Lung (tissue), 17 donors: ENCODE measurements at places on chromosomes 12 and 14. TPM values are rescaled to one million over a fixed set of nuclear protein-coding genes. Genes with fewer than 3 reads are reported as not detected.

DNA sequence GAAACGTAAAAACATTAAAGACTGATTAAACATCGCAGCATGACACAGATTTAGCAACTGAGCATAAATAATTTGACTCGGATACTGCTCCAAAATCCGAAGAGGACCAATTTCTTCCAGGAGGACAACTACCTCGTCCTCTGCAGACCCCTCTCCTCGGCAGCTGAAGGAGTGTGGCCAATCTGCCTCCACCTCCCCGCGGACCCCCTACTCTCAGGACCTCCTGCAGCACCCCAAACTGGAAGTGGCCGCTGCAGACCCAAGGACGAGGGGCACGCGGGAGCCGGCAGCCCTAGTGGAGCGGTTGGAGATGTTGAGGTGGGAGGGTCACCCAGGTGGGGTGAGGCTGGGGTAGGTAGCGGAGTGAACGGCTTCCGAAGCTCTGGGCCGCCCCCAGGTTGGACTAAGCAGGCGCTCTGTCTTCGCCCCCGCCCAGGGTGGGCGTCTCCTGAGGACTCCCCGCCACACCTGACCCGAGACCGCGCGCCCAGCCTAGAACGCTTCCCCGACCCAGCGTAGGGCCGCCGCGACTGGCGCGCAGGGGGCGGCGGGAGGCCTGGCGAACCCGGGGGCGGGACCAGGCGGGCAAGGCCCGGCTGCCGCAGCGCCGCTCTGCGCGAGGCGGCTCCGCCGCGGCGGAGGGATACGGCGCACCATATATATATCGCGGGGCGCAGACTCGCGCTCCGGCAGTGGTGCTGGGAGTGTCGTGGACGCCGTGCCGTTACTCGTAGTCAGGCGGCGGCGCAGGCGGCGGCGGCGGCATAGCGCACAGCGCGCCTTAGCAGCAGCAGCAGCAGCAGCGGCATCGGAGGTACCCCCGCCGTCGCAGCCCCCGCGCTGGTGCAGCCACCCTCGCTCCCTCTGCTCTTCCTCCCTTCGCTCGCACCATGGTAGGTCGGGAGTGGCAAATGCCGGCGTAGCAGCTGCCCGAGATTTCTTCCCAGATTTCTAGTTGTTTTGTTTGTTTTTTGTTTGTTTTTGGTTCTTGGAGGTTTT, at the start of gene CALM1:
TSS of gene CALM1 (plus strand) at position 689 of the 999 bp plus-strand sequence. CDS start at position 891, 202 bp downstream.
- peaks cover 22% of the 10 kb centered on the region for H3K36me3 ChIP-seq
- peak within 1 kb of the TSS; percentile 95 for H3K4me3 ChIP-seq
- peaks cover 15% of the 10 kb centered on the region for H3K4me1 ChIP-seq
- H3K27ac ChIP-seq, result peak within 1 kb of the TSS; percentile 97
- peak; percentile 97 for DNase-seq

- H3K27ac ChIP-seq, result no peak overlapping the region
- no peaks in the 10 kb centered on the region for H3K36me3 ChIP-seq
- H3K27me3 ChIP-seq, result no peaks in the 10 kb centered on the region
Observed at GRCh38 chr14:61330511-61330910, 9.1 kb downstream of the PRKCH start.

GRCh38 chr14:58898655-58899316, 261.0 kb downstream of the DACT1 start:
- no peak overlapping the region for H3K4me3 ChIP-seq
- no peak overlapping the region for H3K27ac ChIP-seq
- no peaks in the 10 kb centered on the region for H3K27me3 ChIP-seq
- no peaks in the 10 kb centered on the region for H3K36me3 ChIP-seq
- DNase-seq, result no peak

- H3K4me3 ChIP-seq, result no peak overlapping the region
- no peaks in the 10 kb centered on the region for H3K4me1 ChIP-seq
- no peak for DNase-seq
- no peaks in the 10 kb centered on the region for H3K36me3 ChIP-seq
- no peak overlapping the region for H3K27ac ChIP-seq
Observed at GRCh38 chr12:108115123-108116121, 13.7 kb upstream of the WSCD2 start.

GRCh38 chr14:72443991-72444441, 449.9 kb downstream of the DPF3 start:
- DNase-seq, result no peak
- H3K4me1 ChIP-seq, result no peaks in the 10 kb centered on the region
- H3K4me3 ChIP-seq, result no peak overlapping the region

Gene SALL2
- total RNA-seq, result 10.2 TPM

GRCh38 chr12:57614948-57615500, 3.8 kb downstream of the ARHGEF25 start:
- H3K4me3 ChIP-seq, result no peak overlapping the region
- H3K27me3 ChIP-seq, result peaks cover 12% of the 10 kb centered on the region
- H3K4me1 ChIP-seq, result no peaks in the 10 kb centered on the region
- no peak overlapping the region for H3K27ac ChIP-seq

Gene IL22
- not detected for total RNA-seq

DNA sequence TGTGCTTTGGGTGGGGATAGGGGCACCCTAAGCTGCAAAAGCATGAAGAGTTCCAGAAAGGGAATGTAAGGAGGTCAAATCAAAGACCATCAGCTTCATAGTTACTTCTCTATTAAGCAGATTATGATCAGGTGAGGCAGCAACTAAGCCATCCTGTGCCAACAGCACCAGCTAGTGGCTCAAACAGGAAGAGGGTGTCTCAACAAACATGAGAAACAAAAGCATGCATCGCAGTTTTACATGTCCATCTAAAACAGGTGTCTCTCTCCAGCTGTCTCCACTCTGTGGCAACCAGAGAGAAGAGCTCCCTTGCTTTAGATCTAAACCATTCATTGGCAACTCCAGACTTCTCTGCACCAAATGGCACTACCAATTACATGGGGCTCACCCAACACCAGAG, 52.9 kb downstream of the ACTN1 start:
- H3K4me3 ChIP-seq, result no peak overlapping the region
- H3K27ac ChIP-seq, result no peak overlapping the region
- no peak for DNase-seq
- peaks cover 8% of the 10 kb centered on the region for H3K4me1 ChIP-seq

Gene TEAD4
- 7.1 TPM for total RNA-seq

Gene RTL1
- total RNA-seq, result not detected

Gene DICER1
- 67.9 TPM for total RNA-seq

GRCh38 chr12:19915392-19916195, 452.7 kb upstream of the PDE3A start:
- peak overlapping the region; percentile 29 for H3K27ac ChIP-seq
- no peaks in the 10 kb centered on the region for H3K36me3 ChIP-seq
- no peaks in the 10 kb centered on the region for H3K27me3 ChIP-seq
- H3K4me1 ChIP-seq, result no peaks in the 10 kb centered on the region

- no peak for DNase-seq
- peaks cover 3% of the 10 kb centered on the region for H3K4me1 ChIP-seq
- H3K4me3 ChIP-seq, result no peak overlapping the region
- H3K36me3 ChIP-seq, result no peaks in the 10 kb centered on the region
- H3K27me3 ChIP-seq, result no peaks in the 10 kb centered on the region
Observed at GRCh38 chr14:89252887-89253532, 164.0 kb downstream of the FOXN3 start.

DNA sequence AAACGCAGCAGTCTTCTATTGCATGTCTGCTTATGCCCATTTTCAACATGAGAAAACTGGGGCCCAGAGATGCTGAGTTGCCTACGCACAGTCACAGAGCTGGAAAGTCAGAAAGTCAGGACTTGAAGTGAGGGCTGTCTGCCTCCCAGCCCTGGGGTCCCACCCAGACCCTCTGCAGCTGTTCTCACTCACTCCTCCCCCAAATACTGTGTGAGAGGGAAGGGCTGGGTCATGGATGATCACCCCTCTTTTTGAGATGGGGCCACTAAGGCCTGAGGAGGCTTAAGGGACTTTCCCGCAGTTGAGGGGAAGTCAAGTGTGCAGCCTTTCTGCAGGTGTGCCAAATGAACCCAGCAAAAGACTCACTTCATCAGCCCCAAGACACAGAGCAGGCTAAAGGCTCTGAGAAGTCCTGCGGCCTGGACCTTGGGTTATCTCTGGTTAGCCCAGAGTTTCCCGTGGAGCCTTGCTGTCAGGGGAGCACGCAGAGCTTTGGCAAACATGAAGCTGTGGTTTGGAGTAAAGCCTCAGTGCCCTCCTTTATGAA, 18.7 kb downstream of the DTX1 start:
- no peaks in the 10 kb centered on the region for H3K36me3 ChIP-seq

Gene ZC2HC1C
- 6.7 TPM for total RNA-seq

GRCh38 chr12:71045781-71046180, 112.0 kb downstream of the TSPAN8 start:
- no peak overlapping the region for H3K4me3 ChIP-seq
- H3K27me3 ChIP-seq, result no peaks in the 10 kb centered on the region
- H3K27ac ChIP-seq, result no peak overlapping the region
- no peaks in the 10 kb centered on the region for H3K36me3 ChIP-seq
- H3K4me1 ChIP-seq, result no peaks in the 10 kb centered on the region
- peak; percentile 98 for DNase-seq

GRCh38 chr12:80776706-80777105, 60.0 kb downstream of the MYF5 start:
- H3K36me3 ChIP-seq, result no peaks in the 10 kb centered on the region
- H3K4me1 ChIP-seq, result peaks cover 8% of the 10 kb centered on the region
- DNase-seq, result no peak
- no peak overlapping the region for H3K27ac ChIP-seq

Gene MGP
- total RNA-seq, result 175 TPM

- no peak overlapping the region for H3K4me3 ChIP-seq
- no peak overlapping the region for H3K27ac ChIP-seq
- DNase-seq, result peak; percentile 46
- H3K36me3 ChIP-seq, result no peaks in the 10 kb centered on the region
- H3K27me3 ChIP-seq, result no peaks in the 10 kb centered on the region
- peaks cover 7% of the 10 kb centered on the region for H3K4me1 ChIP-seq
Observed at GRCh38 chr12:6072302-6072752, 52.1 kb downstream of the VWF start.

Gene PMEL
- 1.7 TPM for total RNA-seq

Gene BCAT1
- total RNA-seq, result 94.9 TPM

- H3K4me3 ChIP-seq, result no peak overlapping the region
- peak; percentile 86 for DNase-seq
- H3K27me3 ChIP-seq, result no peaks in the 10 kb centered on the region
- no peaks in the 10 kb centered on the region for H3K36me3 ChIP-seq
Observed at GRCh38 chr14:100017553-100017952, 47.7 kb upstream of the EVL start.

Gene SERPINA5
- total RNA-seq, result 4.3 TPM

DNA sequence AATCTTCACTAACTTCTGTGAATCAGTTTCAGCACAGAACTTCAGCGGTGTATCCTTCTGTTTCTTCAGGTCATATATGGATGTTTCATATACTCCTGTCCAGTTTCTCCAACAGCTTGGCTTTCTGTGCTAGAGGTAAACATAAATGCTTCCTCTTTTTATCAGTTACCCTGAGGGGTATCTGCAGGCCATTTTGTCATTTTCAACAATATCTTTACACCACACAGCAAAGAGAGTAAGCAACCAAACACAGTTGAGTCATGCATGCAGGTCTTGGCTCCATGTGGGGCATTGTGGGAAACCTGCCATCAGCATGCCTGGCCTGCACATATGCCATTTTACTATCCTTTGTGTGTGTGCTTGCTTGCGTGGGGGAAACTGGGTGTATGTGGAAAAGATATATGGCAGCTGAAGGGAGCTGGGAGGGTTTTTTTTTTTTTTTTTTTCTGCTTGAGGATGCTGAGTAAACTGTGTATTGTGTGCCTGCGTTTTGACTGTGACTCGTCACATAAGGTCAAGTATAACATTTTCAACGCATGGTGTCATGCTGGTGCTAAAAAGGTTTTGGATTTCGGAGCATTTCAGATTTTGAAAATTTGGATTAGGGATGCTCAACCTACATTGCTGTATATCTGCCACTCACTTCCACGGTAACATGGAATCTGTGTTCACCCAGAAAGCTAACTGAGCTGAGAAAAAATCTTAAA, 56.1 kb upstream of the YARS2 start:
- no peak overlapping the region for H3K4me3 ChIP-seq
- H3K27me3 ChIP-seq, result no peaks in the 10 kb centered on the region
- H3K4me1 ChIP-seq, result no peaks in the 10 kb centered on the region
- H3K36me3 ChIP-seq, result no peaks in the 10 kb centered on the region
- no peak overlapping the region for H3K27ac ChIP-seq

DNA sequence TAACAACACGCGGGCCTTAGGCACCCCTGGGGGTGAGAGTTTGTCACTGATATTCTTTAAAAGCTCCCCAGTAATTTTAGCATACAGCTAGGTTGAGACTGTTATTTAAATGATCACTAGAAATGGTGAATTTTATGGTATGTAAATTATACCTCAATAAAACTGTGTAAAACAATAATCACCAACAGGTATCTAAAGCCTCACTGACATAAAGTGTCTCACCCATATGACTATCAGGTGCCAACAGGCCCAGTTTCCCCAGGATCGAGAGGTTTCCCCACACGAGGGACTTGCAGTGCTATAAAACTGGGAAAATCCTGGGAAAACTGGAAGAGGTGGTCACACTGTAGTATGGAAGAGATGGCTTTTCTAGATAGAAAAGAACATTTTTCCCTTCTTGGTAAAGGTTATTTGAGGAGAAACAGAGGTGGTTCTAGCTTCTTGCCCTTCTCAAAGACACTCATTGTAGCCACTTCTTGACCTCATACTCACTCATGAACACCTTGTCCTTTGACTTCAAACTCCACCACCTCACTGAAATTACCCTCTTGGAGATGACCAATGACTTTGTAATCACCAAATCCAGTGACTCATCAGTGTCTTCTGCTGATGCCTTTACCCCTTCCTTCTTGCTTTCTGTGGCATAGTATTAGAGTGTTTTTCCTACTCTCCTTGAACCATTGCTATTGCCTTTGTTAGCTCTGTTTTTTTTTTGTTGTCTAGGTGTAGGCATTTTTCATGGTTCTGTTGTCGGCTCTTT, 24.8 kb upstream of the NUBPL start:
- no peaks in the 10 kb centered on the region for H3K36me3 ChIP-seq
- DNase-seq, result no peak
- H3K4me3 ChIP-seq, result no peak overlapping the region
- H3K27me3 ChIP-seq, result peaks cover 3% of the 10 kb centered on the region

Gene PLCZ1
- not detected for total RNA-seq

Gene POTEM
- total RNA-seq, result not detected

Gene AGAP2
- total RNA-seq, result 4.8 TPM

- H3K4me3 ChIP-seq, result no peak overlapping the region
- peaks cover 17% of the 10 kb centered on the region for H3K4me1 ChIP-seq
- H3K27ac ChIP-seq, result no peak overlapping the region
- H3K27me3 ChIP-seq, result no peaks in the 10 kb centered on the region
- DNase-seq, result peak; percentile 21
Observed at GRCh38 chr12:64178122-64178521, 44.0 kb downstream of the KICS2 start.

DNA sequence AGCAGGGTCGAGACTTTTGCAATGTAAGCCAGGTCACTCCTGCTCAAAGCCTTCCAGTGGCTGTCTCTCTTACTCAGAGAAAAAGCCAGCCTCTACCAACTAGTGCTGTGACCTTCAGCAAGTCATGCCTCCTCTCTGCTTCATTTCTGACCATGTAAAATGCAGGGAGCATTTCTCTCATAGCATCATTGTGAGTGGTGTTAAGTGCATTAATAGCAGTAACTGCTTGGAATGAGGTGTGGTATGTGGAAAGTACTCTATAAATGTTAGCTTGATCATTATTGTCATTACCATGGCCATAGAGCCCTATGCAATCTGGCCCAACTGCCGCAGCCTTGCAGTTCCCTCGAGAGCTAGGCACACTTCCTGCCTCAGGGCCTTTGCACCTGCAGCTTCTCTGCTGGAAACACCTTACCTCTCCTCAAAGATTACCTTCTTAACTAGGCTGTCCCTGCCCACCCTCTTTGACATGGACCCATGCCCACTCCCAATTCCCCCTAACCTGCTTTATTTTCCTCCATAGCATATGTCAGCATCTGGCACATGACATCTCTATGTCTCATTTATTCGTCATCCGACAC, 10.9 kb downstream of the PLEKHD1 start:
- H3K4me3 ChIP-seq, result no peak overlapping the region
- H3K36me3 ChIP-seq, result no peaks in the 10 kb centered on the region
- no peak overlapping the region for H3K27ac ChIP-seq
- no peak for DNase-seq
- no peaks in the 10 kb centered on the region for H3K4me1 ChIP-seq
